NCI-H446 (cell line): ENCODE measurements at places on chromosomes 16 and 17.

- no peak for DNase-seq
Observed at GRCh38 chr17:76428511-76428910, 24.4 kb downstream of the UBE2O start.

GRCh38 chr17:63939884-63940283 is 7.8 kb upstream of the CD79B start:
- DNase-seq: no peak

DNA sequence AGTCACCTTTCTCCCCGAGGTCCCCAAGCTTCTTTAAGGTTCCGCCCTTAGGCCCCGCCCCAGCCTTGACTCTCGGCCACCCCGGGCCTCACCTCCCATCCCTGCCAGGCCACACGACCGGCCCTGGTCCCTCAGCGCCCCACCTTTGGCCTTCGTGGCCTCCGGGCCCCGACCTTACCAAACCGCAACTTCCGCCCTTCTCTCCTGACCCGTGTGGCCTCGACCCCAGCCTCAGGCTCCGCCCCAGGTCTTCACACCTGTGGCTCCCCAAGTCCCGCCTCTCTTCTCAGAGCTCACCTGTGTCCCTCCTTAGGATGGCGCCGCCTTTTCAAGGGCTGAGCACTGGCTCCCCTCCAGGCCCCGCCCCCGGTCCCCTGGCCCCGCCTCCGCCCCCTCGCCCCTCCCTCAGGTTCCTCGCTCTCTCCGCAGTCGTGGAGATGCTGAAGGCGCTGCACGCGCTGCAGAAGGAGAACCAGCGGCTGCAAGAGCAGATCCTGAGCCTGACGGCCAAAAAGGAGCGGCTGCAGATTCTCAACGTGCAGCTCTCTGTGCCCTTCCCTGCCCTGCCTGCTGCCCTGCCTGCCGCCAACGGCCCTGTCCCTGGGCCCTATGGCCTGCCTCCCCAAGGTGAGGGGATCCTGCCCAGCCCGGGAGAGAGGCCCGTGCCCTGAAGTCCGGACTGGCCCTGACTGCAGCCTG is 10.0 kb upstream of the CISD3 start:
- DNase-seq: no peak

DNA sequence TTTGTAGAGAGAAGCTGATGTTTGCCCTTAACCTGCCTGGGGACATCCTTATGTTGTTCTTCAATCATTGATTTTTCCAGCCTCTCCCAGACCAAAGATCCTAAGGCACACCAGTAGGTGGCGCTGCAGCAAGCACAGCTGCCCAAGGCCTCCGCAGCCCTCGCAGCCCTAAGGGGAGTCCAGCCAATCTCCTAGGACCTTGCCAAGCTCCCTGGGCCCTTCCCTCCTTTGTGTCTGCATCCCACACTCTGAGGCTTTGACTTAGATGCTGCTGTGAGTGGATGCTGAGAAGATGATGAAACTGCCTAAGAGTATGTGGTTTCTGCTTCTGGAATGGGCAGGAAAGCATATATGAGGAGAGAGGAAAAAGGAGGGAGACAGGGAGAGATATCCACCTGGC is 47.1 kb downstream of the SPACA3 start:
- DNase-seq: no peak

DNA sequence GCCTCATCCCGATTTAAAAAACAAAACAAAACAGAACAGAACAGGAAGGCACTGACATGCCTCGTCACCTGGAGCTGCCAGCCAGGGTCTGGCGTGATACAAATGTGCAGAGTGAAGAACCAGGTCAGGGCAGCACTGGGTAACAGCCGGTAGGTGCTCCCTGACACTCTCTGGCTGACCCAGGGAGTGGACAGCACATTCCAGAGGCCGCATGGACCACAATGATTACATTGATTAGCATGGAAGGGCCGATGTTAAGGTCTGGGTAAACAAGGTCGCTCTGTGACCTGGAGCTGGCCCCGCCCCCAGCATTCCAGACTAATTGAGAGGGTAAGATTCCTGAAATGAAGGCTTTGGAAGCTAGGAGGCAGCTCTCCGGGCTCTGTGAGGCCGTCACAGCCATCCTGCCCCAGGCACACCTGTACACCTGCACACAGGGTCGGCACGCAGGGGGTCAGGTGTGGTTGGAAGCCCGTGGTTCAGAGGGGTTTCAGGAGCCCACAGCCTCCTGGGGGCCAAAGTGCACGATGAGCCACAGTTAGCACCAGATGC is 21.4 kb downstream of the PIEZO1 start:
- DNase-seq: no peak

DNA sequence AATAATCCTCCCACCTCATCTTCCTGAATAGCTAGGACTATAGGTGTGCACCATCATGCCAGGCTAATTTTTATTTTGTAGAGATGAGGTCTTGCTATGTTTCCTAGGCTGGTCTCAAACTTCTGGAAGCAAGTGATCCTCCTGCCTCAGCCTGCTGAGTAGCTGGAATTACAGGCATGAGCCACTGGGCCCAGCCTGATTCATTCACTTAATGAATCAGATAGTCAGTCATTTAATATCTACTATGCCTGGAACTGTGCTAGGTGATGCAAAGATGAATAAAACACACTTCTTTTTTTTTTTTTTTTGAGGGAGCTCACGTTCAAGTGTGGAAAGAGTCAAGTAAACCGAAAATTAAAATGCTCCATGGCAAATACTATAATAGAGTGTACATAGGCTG is 39.4 kb downstream of the EFCAB13 start:
- no peak for DNase-seq

DNA sequence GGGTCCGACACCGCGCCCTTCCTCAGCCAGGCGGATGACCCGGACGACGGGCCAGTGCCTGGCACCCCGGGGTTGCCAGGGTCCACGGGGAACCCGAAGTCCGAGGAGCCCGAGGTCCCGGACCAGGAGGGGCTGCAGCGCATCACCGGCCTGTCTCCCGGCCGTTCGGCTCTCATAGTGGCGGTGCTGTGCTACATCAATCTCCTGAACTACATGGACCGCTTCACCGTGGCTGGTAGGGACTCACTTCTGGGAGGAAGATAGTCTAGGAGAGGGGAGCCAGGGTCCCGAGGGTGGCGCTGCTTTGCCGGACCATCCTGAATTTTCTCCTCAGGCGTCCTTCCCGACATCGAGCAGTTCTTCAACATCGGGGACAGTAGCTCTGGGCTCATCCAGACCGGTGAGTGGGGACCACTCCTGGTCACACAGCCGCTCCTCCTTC is 601 bp downstream of the SPNS1 start:
- no peak for DNase-seq

GRCh38 chr17:58947411-58947810 is 159.3 kb downstream of the TRIM37 start:
- no peak for DNase-seq

GRCh38 chr17:37359682-37360188 is 16.1 kb upstream of the C17orf78 start:
- no peak for DNase-seq

- no peak for DNase-seq
Observed at GRCh38 chr17:74935585-74936469, at the start of gene OTOP3. Gene OTOP3, plus strand, starts transcription at chr17:74935898. Its CDS starts 24 bp downstream, at chr17:74935922.

DNA sequence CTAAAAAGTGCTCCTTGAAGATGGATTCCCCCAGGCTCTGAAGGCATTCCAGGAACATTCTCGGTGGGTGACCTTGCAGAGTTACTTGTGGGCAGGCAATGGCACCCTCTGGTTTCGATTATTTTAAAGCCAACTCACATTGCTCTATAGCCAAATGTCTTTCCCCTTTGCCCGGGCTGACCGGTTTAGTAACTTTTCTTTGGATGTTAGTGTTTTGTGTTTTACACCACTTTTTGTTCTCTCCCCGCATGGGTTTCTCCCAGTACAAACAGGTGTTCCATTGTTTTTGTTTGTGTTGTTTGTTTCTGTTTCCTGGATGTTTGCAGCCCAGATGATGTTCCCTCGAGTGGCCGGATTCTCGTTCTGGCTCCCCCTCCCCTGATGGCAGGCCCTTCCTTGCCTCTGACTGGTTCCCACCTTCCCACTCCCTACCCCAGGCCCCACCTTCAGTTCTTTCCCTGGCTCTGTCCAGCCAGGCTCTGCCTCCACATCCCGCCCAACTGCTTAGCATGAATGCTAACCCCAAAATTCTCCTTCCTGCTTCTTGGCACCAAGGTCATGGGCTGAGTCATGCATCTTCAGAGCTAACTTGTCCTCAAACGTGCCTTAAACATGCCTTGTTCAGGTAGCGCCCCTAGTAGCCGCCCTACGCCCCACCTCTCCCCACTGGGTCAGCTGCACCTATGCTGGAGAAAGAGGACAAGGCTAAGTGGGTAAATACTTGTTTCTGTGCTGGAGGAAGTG is 40.6 kb downstream of the ELAC2 start:
- DNase-seq: no peak

- DNase-seq: no peak
Observed at GRCh38 chr17:68457168-68457538, at the start of gene WIPI1. Gene WIPI1, minus strand, starts transcription at chr17:68457496. Its CDS starts 75 bp downstream, at chr17:68457421.

- DNase-seq: no peak
Observed at GRCh38 chr16:1387331-1387730, 27.2 kb downstream of the UNKL start.

GRCh38 chr17:9151091-9151490 is 129.8 kb downstream of the NTN1 start:
- no peak for DNase-seq

DNA sequence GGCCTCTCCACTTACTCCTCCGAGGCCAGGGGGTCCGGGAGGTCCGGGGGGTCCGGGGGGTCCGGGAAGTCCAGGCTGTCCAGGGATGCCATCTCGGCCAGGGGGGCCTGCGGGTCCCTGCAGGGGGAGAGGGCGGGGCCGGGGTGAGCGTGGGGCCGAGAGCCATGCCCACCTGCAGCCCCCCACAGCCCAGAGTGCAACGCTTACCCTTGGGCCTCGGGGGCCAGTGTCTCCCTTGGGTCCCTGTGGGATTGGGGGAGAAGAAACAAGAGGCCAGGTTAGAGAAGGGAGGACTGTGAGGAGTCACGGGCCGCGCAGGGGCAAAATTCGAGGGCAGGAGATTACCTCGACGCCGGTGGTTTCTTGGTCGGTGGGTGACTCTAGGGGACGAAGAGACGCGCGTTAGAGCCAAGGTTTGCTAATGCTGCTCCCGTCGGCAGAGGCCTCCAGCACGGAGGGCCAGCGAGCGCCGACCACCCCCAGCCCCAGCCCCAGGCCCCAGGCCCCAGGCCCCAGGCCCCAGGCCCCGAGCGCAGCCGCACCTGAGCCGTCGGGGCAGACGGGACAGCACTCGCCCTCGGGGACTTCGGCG is 2.1 kb downstream of the COL1A1 start:
- DNase-seq: no peak

DNA sequence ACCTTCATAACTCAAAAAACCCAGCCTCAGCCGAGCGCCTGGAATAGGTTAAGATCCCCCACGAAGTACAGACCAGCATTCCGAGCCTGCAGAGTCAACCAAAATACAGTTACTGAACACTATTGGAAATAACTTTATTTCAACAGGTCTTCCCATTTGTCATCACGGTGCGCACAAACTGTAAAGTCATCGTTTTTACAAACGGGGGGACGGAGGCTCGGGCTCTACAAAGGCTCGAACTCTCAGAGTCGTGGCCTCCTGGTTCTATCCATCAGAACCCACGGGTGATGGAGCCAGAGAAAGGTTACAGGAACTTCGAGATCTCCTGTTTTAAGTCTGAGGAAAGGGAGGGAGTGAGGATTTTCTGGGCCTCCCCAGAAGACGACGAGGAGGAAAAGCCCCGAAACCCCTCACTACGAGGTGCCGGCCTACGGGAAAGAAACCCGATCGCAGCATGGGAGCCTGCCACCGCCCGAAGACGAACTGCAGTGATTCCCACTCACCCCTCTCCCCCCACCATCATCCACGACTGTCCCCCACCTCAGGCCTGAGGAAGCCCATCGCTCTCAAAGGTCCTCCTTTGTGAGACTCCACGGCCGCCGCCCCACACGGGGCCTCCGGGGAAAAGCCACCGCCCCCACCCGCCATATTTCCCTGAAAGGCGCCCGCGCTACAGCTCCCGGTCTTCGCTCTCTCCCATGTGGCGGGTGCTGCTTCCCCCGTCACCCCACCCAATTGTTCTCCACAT is 917 bp downstream of the YWHAE start:
- no peak for DNase-seq

- DNase-seq: no peak
Observed at GRCh38 chr16:11799017-11799381, 1.9 kb upstream of the ZC3H7A start.

DNA sequence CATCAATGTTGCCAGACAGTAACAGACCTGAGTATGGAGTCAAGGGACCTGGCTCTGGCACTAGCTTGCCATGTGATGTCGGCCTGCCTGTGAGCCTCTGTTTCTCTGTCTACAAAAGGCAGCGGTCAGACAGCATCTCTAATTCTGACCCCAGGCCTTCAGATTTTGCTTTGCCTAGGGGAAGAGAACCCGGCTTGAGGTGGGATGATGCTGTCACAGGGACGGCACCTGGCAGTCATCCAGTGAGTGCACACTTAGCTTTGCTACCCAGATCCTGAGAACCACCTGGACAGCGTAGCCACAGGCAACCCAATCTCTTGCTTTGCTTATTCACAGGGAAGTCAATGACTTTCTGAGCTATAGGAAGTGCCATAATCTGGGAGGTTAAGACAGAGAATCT is 135.2 kb upstream of the SALL1 start:
- no peak for DNase-seq

GRCh38 chr16:457732-458400 is 32.4 kb downstream of the RAB11FIP3 start:
- no peak for DNase-seq
